ENCODE measurements at places on chromosomes 2 and 18.

- DNase-seq: no peak
Observed at GRCh38 chr18:9994026-9994570, 80.3 kb downstream of the VAPA start.

- DNase-seq: no peak
Observed at GRCh38 chr2:224008702-224009261, 30.3 kb downstream of the SERPINE2 start.

DNA sequence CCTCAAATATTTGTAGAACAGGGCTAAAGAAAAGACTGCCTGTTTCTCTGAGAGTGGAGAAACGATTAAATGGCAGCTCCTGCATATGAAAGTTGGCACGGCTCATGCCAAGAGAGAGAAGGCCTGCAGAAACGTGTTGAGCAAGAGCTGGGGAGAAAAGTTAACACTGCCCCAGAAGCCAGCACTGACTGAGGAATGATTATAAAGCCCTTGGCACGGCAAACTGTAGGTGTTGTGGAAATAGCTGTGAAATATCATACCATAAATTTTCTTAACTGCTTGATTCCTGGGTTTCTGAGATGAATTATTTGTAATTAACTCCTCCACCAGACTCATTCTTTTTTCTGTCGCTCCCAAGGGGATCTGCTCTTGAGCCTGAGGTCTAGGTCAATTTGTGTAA is 4.3 kb downstream of the FRZB start:
- DNase-seq: no peak

DNA sequence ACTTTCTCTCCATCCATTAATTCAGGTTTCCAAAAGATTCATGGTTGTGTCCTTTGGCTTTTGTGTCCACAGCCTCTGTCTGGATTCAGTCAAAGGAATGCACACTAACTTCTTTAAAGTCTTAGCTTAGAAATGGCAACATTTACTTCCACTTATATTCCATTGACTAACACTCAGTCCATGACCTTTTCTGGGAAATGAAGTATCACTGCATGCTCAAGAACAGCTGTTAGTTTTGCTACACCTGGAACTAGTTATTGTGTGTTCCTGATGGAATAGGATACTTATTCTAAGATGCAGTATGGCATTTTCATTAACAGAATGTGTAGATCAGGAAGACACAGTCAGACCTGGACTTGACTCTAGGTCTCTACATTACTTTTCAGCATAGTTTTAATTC is 88.8 kb downstream of the KYNU start:
- DNase-seq: no peak
